NK-92 treated with Interleukin-12 subunit alpha and Interleukin-12 subunit beta, amount 100 ng/mL, for 24 hours (cell line): ENCODE measurements at places on chromosomes 16 and 17.

DNA sequence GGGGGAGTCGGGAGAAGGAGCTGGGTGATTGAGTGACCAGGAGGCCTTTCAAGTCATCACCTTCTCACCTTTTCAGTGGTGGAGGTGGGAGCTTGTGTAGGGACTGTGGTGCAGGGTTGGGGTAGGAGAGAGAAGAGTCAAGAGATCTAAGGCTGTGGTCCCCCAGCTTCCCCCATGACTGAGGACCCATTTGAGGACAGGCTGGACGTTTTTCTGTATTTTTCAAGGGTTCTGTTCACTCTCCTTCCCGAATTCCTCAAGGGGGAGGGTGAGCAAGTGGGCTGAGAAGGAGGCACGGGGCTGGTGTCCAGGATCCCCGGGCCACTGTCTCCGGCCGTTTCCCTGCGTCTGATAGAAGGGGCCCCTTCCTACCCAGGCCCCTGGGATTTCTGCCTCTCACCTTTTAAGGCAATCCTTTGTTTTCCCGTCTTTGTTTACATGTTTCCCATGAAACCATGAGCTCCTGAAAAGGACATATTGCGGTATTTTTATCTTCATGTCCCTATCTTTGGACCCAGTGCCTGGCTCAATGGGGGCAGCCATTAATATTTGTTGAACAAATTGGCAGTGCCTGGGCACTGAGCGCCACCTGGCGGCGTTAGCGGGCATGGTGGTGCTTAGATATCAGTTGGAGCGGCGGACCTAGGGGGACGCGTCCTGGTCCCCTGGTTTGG lies 9.2 kb upstream of the CD300A start:
- peak; percentile 46 for DNase-seq

- DNase-seq, result no peak
These were observed 103.4 kb downstream of the FOXL1 start for GRCh38 chr16:86681757-86682106.

DNA sequence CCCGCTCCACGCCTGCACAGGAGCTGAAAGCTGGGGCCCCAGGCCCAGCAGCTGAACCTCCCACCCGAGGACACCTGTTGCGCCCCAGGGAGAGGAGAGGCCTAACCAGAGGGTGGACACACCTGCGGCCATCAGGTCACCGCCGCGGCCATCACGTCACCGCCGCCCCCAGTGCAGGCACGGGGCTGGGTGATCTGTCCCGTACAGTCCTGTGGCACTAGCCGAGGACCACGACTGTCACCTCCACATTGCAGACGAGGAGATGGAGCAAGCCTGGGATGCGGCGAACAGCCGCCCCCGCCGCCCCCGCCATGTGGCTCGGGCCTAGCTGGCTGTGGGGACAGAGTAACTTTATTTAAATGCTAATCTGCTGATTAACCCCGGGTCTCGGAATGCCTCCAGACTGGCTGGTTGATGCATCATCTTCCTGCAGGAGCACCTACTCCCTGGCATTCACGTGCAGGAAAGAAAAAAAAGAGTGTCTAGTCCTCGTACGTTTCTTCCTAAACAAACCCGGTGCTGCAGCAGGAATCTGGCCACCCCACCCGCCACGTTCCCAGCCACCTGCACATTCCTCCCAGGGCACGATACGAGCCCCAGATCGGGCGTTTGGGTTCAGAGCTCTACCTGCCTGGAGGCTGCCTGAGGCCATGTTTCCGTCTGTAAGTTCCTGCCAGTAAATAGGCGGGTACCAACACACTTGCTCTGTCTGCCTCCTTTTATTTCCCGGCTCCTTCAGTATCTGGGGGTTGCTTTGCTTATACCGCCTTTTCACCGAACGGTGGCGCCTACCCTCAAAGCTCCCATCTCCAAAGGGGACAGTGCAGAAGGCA lies 29.9 kb downstream of the PIEZO1 start:
- DNase-seq, result no peak

GRCh38 chr17:43881181-43881580 lies 26.2 kb downstream of the MPP2 start:
- DNase-seq, result no peak

GRCh38 chr17:74390680-74391653 lies 23.7 kb downstream of the GPR142 start:
- DNase-seq, result no peak

- DNase-seq, result no peak
These were observed 5.3 kb downstream of the KDM6B start for GRCh38 chr17:7839190-7839875.

DNA sequence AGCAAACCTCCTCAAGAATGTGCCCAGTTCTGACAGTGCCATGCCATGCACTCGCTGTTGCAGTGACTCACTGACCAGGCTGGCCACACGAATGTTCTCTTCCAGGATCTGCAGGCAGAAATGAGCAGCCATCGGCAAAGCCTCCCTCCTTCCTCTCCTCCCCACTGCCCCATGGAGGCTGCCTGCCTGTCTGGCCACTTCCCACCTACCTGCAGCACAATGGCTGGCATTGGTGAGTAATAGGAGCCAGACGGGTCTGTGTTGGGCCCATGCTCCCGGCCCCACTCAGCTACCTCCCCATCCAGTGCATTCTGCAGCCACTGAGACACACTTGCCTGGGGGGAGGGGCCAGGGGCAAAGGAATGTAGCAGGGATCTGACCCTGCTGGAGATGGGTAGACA lies 2.8 kb upstream of the MATCAP1 start:
- no peak for DNase-seq

- no peak for DNase-seq
These were observed 20.4 kb upstream of the CDYL2 start for GRCh38 chr16:80824623-80825364.

DNA sequence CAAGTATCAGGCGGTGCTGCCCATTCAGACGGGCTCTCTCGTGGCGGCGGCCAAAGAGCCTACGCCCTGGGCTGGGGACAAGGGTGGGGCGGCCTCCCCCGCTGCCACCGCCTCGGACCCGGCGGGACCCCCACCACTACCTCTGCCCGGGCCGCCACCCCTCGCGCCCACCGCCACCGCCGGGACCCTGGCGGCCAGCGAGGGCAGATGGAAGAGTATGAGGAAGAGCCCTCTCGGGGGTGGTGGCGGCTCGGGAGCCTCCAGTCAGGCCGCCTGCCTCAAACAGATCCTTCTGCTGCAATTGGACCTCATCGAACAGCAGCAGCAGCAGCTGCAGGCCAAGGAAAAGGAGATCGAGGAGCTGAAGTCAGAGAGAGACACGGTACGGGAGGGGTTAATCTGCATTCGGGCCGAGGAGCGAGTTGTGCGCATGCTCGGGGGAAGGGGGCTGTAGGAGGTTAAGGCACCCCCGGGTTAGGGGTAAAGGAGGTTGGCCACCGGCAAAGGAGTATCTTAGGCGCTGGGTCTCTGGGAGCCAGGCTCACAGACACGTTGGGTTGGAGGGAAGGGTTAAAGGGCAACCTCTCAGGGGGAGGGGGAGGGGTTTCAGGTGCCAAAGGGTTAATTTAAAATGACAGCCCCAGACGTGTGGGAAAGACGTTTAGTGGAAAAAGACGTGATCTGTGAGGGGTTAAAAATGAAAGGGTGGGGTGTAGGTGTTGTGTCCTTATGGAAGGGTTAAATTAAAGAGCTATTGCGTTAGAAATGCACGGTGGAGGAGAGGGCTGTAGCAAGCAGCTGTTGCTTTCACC lies 1.4 kb downstream of the MSL1 start:
- DNase-seq, result peak; percentile 45

DNA sequence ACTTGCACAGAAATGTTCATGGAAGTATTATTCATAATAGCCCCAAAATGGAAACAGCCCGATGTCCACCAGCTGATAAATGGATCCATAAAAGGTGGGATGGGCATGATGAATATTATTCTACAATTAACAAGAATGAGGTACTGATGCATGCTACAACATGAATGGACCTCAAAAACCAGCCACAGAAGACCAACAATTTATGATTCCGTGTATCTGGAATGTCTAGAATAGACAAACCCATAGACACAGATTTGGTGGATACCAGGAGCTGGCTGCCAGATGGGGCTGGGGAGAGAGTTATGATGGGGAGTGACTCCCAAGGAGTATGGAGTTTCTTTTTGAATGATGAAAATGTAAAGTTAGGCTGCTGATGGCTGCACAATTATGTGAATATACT lies 10.8 kb upstream of the NAGLU start:
- DNase-seq, result no peak

- DNase-seq, result no peak
These were observed 111.4 kb upstream of the MYOCD start for GRCh38 chr17:12554251-12554650.

GRCh38 chr16:57128771-57129389 lies 36.5 kb downstream of the CPNE2 start:
- no peak for DNase-seq

DNA sequence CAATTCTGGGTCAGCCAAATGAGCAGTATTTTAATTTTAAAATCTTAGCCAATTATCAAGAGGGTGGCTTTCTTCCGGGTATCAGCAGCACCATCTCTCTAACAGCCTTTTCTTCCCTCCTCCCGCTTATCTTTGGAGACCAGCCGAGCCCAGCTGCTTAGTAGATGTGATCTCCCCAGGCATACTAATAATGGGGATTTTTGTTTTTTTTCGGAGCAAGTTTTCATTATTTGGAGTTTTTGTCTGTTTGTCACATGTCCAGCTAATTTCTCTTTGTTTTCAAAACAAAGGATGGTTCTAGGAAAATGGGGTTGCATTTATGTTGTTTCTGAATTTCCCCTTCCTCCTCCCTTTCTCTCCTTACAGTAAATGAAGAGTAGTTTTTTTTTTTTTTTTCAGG lies 170.5 kb upstream of the MPHOSPH6 start:
- no peak for DNase-seq

DNA sequence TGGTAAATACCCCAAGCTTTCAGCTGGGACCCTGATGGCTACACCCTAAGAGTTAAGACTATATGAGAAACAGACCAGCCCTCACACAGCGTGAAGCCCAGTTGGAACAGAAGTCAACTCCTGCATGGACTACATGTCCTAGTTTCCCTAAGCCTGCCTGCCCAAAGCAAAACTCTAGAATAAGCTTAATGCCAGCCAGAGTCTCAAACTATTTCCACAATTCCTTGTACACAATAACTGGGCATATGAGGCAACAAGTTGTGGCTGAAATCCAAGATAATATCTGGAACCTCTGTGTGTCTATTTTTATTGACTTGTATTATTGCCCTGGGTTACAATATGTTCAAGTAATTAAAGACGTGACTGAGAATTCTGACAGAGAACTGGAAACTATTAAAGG lies 19.4 kb downstream of the MYH10 start:
- DNase-seq, result no peak

- DNase-seq, result no peak
These were observed 2.4 kb downstream of the EPN2 start for GRCh38 chr17:19239544-19239943.

DNA sequence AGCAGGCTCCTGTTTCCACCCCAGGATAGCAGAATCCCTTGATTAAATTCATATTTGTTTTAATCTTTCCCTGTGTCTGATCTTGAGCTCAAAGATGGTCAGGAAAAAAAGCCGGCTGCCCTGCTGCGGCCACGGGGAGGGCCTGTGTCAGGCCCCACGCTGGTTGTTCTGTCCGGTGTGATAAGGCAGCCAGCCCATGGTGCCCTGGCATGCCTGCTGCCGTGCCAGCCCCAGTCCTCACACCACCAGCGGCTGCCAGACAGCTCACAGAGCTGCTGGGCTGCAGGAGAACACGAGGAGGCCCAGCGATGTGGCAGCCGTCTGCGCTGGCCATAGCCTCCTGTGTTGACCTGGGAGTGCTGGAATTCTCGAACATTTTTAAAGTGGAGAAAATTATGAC lies 34.7 kb upstream of the BRD7 start:
- DNase-seq, result no peak

- no peak for DNase-seq
These were observed 34.7 kb downstream of the TRPV2 start for GRCh38 chr17:16450028-16450427.

- DNase-seq, result no peak
These were observed 40.9 kb upstream of the C16orf78 start for GRCh38 chr16:49332589-49333258.

DNA sequence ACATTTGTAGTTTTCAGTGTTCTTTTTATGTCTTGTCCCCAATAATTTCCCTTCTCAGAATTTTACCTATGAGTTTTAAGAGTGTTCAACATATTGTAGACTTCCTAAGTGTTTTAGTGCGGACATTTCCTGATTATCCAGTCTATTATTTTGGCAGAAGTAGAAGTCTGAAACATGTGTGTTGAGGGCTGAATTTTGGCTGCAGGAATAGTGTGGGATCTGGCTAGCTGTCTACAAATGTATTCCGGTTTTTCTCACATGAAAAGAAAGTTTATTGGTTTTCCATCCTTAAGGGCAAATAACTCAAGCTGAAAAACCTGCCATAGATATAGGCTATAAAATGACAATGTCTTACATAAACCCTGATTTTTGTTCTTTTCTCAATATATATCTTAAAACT lies 33.0 kb upstream of the CA10 start:
- no peak for DNase-seq

GRCh38 chr17:58268774-58269556 lies 11.8 kb downstream of the MPO start:
- DNase-seq, result no peak

GRCh38 chr16:78969721-78970120 lies 630.8 kb downstream of the MAF start:
- DNase-seq, result no peak

GRCh38 chr16:24075931-24076716 lies 180.0 kb upstream of the CACNG3 start:
- peak; percentile 38 for DNase-seq

- no peak for DNase-seq
These were observed 6.9 kb downstream of the ADCY9 start for GRCh38 chr16:4109250-4109736.

DNA sequence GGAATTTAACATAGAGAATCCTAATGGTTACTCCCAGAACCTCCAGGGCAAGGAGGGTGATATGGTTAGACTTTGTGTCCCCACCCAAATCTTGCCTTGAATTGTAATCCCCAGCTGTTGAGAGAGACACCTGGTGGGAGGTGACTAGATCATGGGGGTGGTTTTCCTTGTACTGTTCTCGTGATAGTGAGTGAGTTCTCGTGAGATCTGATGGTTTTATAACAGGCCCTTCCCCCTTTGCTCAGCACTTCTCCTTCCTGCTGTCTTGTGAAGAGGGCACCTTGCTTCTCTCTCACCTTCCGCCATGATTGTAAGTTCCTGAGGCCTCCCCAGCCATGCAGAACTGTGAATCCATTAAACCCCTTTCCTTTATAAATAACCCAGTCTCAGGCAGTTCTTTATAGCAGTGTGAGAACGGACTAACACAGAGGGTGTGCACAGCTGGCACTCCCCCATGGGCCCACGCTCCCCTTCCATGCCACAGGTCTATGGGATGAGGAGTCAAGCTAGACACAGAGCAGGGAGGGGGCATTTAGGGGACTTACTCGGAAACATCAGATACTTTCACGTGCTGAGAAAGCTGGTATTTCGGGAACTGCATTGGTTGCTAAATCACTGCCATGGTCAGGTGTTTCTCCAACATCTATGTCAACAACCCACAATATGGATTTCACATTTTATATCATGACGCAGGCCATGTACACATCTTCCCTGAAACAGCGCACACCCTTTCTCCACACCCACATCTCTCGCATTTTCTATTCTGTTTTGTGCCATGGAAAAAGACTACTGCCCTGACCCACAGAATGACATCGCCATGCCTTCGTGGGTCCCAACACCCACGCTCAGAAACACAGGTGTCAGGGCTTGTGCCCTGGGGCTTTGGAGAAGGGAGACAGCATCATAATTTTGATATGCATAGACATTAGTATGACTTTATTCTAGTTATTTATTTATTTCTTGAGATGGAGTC lies 199.1 kb upstream of the GSE1 start:
- DNase-seq, result no peak
